Neuronal stem cell (in vitro differentiated cells): ENCODE measurements at places on chromosomes 11 and 22.
A peak's percentile ranks its signal among the peaks of the same experiment; 100 is the strongest.

DNA sequence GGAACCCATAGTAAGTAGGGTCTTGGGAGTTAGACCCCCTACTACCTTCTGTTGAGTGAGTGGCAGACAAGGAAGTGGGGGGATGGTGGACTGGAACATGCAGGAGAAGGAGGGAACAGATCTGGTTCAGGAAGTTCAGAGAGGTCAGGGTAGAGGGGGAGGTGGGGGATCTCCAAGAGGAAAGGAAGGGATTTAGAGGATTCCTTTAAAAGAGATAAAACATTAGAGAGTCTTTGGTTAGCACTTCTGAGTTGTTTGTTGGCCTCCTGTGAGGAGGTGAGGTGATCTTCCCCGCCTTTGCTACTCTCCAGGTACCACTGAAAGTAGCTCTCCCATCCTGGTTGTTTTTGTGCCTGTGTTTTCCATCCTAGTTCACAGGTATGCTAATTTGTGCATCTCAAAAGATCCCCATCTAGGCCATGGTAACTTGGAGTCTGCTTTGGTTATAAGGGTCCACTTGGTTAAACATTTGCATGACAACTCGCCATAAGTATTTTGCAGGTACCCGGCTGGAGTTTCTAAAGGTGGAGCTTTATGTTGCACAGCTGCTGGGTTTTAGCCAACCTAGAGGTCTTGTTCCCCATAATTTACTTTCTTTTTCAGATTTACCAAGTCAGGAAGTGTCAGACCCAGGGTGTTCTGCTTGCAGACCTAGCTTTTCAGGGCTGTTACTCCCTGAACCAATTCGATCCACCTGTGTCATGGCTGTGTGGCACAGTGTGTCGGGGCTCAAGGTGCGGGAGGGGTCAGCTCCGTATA is 79.3 kb upstream of the SORL1 start:
- no peak for DNase-seq

DNA sequence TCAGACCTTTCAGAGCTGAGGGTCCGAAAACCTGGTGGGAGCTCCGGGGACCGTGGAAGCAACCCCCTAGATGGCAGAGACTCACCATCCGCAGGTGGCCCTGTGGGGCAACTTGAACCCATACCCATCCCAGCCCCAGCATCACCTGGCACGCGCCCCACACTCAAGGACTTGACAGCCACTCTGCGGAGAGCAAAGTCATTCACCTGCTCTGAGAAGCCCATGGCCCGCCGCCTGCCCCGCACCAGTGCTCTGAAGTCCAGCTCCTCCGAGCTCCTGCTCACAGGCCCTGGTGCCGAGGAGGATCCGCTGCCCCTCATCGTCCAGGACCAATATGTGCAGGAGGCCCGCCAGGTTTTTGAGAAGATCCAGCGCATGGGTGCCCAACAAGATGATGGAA is 2.0 kb downstream of the ARHGEF17 start:
- DNase-seq = no peak

DNA sequence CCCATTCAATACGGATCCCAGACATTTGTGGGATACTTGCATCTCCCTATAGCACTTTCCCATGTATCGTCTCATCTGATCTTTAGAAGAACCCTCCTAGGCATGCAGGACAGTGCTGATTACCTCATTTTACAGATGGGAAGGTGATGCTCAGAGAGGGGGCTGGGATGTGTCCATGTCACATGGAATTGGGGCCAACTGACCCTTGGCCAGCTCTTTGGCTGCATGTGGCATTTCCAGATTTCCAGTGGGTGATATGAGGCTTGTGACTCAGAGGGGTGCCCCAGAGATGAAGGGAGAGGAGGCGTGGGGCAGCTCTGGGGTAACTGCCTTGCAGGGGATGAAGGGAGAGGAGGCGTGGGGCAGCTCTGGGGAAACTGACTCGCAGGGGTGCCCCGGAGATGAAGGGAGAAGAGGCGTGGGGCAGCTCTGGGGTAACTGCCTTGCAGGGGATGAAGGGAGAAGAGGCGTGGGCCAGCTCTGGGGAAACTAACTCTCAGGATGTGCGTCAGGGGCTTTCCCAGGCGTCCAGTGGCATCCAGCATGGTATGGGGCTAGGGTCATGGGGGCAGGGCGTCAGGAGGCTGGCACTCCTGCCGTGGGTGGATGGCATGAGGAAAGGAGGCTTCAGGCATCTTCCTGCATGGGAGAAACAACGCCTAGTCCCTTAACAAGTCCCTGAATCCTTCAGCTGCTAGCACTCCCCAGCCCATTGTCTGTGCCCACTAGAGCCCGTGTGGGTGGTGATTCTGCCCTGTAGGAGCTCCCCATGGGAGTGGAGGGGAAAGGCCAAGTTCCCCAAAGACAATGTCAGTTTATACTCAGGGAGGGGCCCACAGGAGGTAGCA is 11.9 kb upstream of the CERK start:
- DNase-seq = no peak

- no peak for DNase-seq
Observed at GRCh38 chr22:19937616-19938473, 3.7 kb upstream of the COMT start.

DNA sequence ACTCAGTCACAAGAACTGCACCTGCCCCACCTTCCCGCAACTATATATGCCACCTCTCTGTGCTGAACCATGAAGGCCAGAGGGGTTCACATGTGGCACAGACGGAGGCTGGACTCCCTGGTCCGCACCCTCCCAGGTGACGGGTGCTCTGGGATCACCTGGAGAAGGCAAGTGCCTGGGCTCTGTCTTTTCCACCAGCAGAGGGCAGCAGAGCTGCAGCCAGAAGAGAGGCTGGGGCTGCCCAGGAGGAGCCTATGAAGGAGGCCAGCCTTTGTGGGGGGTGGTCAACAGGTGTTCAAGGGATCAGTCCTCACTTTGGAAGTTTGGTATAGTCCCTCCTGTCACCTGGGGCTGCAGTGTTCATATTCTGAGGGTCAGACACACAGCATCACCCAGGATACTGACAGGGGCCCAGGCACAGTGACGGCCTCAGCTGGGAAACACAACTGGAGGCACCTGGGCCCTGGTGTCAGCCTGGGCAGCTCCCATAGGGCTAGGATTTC is 39.2 kb upstream of the IGLL5 start:
- DNase-seq = peak; percentile 41

GRCh38 chr11:4076774-4077173 is 17.8 kb upstream of the RRM1 start:
- DNase-seq = no peak

DNA sequence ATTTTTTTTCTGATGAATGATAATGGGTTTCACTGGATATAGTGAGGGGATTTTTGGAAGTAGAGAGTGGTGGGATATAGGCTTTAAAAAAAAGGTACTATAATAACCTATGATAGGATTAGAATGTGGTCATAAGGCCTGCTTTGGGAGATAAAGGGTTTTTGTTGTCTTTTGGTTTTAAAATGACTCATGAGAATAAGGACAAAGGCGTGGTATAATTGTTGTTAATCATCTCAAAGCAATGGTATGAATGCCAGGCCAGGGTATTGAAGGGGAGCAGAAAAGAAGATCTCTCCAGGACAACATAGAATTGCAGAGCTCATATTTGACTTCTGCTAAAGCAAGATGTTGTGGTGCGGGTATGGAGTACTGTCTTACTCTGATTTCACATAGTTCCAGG is 579.4 kb downstream of the JRKL start:
- DNase-seq = no peak

DNA sequence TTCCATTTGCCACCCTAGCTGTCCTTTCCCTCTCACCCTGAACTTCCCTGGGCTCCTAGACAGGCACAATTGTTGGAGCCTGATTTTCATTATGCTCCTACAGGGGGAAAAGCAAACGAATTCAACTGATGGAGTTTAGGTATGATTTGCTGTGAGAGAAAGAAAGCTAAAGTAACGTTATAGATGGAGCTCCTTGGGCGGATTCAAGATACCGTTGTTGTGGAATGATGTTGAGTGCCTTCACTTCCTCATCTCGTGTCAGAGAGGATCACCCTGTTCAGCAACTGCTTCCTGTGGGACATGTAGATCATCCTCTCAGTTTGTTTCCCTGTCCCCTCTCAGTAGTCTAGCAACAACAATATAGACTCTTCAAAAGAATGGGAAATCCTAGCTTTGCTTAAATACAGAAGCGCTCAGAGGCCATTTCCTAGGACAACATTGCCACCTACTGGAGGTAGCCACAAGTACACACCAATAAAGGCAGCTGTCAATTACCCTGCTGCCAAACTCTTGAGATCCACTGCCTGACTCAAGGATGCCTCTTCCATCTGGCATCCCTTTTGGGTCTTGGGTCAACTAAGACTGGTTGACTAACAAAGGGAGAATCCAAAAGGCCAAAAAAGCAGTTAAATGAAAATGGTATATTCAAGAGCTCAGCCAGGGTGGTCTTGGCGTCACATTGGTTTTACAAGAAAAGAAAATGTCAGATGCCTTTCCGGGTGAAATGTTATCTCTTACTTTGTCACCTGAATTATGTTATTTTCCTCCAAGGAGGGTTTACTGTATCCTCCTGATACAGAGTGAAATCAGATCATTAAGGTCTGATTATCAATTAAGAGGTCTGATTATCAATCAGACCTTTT is 13.5 kb upstream of the DTX4 start:
- DNase-seq = no peak

- DNase-seq = no peak
Observed at GRCh38 chr11:2092956-2093412, 46.2 kb downstream of the IGF2 start.
